Ascending aorta (tissue), 2 donors: ENCODE measurements at places on chromosomes 6 and 20. TPM values are rescaled to one million over a fixed set of nuclear protein-coding genes. Genes with fewer than 3 reads are reported as not detected.

Gene IPCEF1
- not detected for total RNA-seq

Gene HLA-DQA2
- 2.2 TPM for total RNA-seq

Gene SRMS
- total RNA-seq, result not detected

Gene WDR27
- 92.7 TPM for total RNA-seq

Gene BPIFB2
- not detected for total RNA-seq

Gene SLC17A2
- total RNA-seq, result not detected

Gene OTOR
- total RNA-seq, result not detected

Gene ADTRP
- not detected for total RNA-seq

Gene SLC16A10
- total RNA-seq, result 7.8 TPM

Gene PLN
- total RNA-seq, result 129 TPM

Gene C6orf52
- not detected for total RNA-seq

Gene ASCC3
- 12.7 TPM for total RNA-seq

Gene FNDC1
- 0.11 TPM for total RNA-seq
